ENCODE measurements at places on chromosomes 13 and 19.

GRCh38 chr19:12873891-12874745 lies 7.1 kb downstream of the DNASE2 start:
- no peak for DNase-seq

- no peak for DNase-seq
These were observed 2.4 kb upstream of the SIGLEC9 start for GRCh38 chr19:51122112-51122981.

DNA sequence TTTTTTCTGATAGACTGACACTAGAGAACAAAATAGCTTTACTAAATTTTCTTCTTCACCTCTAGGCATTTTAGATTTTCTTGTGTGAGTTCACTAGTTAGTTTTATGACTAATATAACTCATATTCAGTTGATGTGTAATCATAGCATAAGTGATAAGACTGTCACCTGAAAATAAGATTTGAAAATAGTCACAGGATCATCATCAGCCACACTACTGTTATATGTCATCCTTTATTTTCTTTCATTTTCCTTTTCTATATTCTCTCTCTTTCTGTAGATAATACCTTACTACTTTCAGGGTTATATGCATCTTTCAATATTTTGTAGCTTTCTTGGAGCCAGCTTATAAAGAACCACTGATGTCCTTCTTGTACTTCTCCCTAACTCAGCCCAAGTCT lies 292.6 kb downstream of the TDRD3 start:
- DNase-seq: no peak

- DNase-seq: no peak
These were observed 106.5 kb downstream of the TEX26 start for GRCh38 chr13:31038834-31039552.

- no peak for DNase-seq
These were observed 1.8 kb downstream of the LIN37 start for GRCh38 chr19:35750167-35750566.

- DNase-seq: no peak
These were observed 91.7 kb upstream of the ANKRD10 start for GRCh38 chr13:111006506-111007031.

GRCh38 chr13:51721496-51721895 lies 82.5 kb downstream of the DHRS12 start:
- no peak for DNase-seq

- DNase-seq: peak; percentile 22
These were observed 2.4 kb downstream of the PTPRH start for GRCh38 chr19:55206664-55207500.

All from NCI-H1436 treated with DMSO at 0.1 percent for 48 hours (cell line).